OCI-LY7 (cell line): ENCODE measurements at places on chromosomes 3 and 15. TPM values are rescaled to one million over a fixed set of nuclear protein-coding genes. Genes with fewer than 3 reads are reported as not detected.

The OR5AC2 gene
- total RNA-seq, result not detected in 2 replicates

The CLEC3B gene
- total RNA-seq, result not detected in 2 replicates

The ISLR2 gene
- not detected in 2 replicates for total RNA-seq

The MOBP gene
- not detected in 2 replicates for total RNA-seq

The LSAMP gene
- total RNA-seq, result 0.76 and 1.4 TPM in 2 replicates

The CSPG4 gene
- not detected in 2 replicates for total RNA-seq

The UQCRC1 gene
- 159 and 194 TPM in 2 replicates for total RNA-seq

GRCh38 chr15:90957031-90957790 lies 2.5 kb downstream of the RCCD1 start:
- DNase-seq, result no peak

- no peak for DNase-seq
Measured at GRCh38 chr3:159996018-159996417, 7.4 kb downstream of the IL12A start.

DNA sequence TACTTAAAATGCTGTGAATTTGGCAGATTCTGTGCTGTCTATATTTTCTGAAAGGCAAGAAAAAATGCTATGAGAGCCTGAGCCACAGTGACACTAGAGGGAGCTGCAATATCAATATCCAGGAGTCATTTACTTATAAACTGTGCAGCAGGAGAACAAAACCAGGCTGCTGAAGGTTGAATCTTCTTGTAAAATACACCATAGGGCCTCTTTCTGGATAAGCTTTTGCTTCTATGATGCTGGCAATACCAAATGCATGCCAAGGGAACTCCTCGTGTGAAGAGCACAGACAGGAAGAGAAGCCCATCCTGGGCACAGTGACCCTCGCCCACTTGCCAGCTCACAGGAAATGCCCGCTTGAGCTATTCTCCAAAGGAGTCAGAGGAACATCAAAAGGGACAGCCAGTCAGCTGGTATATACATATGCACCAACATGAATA lies 48.0 kb upstream of the TSPAN3 start:
- DNase-seq, result peak; percentile 67

DNA sequence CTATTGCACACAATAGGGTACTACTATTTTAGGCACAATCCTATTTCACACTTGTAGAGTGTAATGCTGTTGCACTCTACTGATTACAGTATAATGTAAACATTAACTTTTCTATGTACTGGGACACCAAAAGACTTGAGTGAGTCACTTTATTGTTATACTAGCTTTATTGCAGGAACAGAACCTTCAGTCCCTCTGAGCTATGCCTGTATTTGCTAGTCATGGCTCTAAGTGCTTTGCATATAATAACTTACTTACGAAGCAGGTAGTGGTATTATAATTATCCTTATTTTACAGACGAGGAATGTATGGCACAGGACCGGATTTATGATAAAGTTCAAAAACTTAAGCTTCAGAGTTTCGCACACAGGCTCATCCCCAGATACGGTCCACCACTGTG lies 106.6 kb upstream of the SLC6A6 start:
- no peak for DNase-seq

DNA sequence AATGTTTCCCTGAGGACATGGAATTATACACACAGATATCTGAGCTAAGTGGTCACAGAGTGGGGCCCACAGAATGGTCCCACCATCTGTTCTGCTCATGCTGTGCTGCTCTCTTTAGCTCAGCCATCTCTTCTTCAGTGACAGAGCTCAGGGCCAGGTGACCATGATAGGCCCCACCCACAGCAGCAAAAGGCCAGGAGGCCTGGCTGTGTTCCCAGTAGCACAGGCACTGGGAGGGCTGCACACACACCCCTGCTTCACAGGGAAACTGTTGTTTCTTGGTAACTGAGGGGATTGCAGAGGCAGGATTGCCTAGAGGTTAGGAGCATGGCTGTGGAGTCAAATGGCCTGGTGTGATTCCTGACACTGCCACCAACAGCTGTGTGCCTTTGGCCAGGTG lies 4.8 kb upstream of the FBXW12 start:
- DNase-seq, result no peak

DNA sequence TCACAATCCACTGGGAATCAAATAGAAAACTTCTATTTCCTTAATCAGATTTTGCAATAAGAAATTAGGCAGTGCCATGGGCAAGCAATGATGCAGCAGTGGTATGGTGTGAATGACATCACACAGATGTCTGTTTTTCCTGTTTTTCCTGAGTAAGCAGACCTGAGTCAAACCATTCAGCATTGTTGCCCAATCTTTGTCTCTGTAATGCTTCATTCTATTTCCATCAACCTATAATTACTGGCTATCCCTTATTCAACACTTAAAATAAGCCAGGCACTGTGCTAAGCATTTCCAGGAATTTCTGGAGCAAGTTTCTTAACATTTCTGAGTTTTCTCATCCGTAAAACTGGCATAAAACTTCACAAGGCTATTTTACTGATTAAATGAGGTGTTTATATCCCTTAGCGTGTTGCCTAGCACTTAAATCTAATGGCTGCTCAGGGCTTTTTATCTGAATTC lies 11.3 kb upstream of the OXSR1 start:
- DNase-seq, result no peak

GRCh38 chr3:7682822-7683229 lies 818.8 kb upstream of the LMCD1 start:
- DNase-seq, result no peak

DNA sequence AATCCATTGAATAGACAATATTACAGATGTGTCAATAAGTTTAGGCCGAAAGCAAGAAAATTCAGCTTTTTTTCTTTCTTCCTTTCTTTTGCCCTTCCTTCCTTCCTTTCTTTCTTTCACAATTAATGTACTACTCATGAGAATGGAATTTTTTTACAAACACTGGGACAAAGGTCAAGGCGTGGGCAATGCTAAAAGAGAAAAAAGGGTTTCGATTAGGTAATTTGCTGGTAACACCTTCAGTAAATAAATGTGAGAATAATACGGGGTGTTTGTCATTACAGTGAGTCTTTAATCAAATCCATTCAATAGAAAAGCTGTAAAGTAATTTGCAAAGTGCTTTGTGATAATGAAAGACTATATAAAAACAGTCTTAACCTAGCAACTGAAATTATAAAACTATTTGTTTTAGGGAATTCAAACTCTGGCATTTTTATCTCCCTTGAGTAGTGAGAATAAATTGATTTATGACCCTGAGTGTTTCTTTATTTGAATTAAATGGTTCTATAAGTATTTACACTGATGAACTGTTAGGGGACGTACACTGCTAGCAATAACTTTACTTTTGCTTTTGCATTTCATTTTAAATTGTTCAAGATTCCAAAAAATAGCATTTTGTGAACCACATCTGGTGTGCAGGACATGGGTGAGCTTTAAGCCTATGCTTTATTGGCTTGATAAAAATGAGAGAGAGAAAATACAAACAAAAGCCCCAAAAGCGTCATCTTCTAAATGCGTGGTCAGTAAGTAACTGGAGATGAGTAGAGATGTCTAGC lies 104.2 kb upstream of the THRB start:
- DNase-seq, result no peak

GRCh38 chr15:63244399-63244798 lies 33.0 kb upstream of the APH1B start:
- DNase-seq, result no peak

GRCh38 chr3:107992976-107993684 lies 97.7 kb downstream of the CD47 start:
- no peak for DNase-seq

DNA sequence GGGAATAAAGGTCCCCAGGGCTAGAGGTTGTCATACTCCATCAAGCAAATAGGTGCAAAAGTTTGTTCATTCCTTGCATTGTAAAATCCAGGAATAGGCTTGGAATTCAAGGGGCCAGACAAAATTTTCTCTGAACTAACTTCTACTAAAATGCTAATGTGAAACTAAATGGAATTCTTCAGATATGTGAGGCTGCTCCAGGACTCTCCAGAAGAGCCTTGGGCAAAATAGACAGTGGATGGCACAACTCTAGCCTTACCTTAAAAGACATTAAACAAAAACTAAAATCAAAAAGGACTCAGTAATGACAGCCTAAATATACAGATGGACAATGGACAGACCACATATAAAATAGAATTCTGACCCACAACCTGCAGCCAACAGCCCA lies 130.8 kb upstream of the STRIT1 start:
- no peak for DNase-seq
